HCT116 (cell line): ENCODE measurements at places on chromosomes 1 and 21.

DNA sequence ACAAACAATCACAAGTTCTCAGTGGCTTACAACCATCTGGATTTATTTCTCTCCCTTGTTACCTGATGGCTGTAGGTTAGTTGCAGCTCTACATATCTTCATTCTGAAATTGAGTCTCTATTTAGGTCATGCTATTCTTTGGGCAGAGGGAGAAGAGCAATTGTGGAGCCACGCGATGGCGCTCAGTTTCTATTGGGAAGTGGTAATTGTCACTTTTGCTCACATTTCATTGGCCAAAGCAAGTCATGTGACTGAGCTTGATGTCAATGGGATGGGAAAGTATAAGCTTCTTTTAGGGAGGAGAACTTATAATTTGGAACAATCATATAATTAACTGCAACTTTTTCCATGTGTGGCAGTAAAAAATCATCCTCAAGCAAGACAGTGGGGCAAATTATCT, 166.5 kb downstream of the LMO4 start:
- no peak for DNase-seq

GRCh38 chr1:21670059-21670881, 1.1 kb upstream of the RAP1GAP start:
- DNase-seq = no peak

DNA sequence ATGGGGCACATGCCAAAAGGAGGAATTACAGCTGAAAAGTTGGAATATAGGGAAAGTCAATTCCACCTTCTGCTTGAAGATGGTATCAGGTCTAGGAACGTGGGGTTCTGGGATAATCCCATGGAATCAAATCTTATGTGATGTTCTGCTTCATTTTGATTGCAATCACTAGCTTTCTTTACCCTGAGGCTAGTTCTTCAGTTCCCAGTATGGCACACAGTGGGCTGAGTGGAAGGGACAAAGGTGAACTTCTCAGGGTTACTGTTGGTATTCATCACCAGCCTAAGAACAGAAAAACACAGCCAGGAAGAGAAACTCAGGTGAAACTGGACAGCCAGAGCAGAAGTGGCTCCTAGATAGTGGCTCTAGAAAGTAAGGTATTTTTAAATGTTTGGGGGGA, 117.8 kb downstream of the TNFSF18 start:
- no peak for DNase-seq

DNA sequence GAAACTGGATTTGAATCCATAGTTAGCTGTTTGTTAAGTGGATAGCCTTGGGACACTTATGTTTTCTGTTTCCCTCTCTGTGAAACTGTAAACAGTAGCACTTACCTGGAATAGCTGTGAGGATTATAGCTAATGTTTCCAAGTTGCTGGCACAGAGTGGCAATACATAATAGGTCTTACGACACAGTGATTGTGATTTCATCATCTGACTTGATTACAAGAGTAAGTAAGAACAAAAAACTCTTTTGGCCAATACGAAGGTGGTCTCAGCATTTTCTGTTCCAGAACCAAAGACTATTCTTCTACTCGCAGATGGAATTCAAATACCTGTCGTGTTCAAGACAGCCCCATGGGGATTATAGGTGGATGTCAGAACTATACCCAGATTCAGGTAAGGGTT, 2.1 kb downstream of the C8B start:
- no peak for DNase-seq

DNA sequence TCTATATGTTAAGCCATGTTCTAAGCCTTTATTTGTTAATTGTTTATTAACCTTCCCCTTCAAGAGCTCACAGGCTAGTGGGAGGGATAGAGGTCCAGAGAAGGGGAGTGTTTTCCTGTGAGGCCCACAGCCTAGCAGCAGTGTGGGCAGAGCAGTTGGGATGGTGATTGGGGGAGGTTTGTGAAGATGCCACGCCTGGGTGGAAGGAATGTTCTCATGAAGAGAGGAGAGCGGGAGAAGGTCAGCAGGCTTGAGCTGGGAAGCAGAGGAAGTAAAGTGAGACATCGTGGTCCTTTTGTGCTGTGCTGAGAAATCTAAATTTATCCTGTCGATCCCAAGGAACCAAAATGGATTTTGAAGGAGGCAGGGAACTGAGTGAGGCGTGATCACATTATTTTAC, 42.6 kb downstream of the TRAPPC10 start:
- DNase-seq = no peak

- no peak for DNase-seq
Observed at GRCh38 chr1:201905234-201905890, 16.7 kb downstream of the SHISA4 start.

- DNase-seq = no peak
Observed at GRCh38 chr1:19160831-19161230, 49.2 kb downstream of the UBR4 start.

DNA sequence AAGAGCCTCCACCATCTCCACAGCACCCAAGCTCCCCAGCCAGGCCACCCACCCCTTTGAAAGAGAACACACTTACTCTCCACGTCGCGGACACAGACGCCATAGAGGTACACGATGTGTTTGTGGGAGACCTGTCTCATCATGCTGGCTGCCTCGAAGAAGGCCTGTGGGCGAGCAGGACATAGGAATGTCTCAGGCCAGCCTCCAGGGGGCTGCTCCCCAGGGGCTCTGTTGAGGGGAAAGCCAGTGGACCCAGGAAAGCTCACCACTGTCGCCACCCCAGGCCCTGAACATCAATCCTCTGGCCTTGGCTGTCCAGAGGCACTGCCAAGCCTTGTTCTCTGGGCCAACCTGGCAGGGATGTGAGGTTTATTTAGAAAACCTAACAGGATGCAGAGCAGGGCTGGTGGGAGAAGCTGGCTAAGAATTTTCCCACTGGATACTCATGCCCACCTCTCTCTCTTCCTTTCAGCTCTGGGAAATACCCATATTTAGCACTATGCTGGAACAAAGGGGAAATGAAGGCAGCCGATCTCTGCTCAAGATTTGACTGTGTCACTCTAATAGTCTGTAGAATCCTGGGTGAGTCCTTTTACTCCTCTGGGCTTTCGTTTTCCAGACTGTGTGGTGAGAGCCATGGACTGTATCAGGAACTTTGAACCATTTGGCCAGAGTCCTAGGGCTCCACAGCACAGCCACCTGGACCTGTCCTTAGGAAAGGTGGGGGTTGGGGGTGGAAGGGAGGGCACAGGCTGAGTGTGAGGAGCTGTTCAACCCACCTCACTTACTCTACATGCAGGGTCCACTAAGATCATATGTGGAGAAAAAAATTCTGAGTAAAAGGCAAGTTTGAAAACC, 101.9 kb downstream of the RAVER2 start:
- DNase-seq = no peak

- no peak for DNase-seq
Observed at GRCh38 chr1:25550683-25551310, 7.4 kb downstream of the LDLRAP1 start.

DNA sequence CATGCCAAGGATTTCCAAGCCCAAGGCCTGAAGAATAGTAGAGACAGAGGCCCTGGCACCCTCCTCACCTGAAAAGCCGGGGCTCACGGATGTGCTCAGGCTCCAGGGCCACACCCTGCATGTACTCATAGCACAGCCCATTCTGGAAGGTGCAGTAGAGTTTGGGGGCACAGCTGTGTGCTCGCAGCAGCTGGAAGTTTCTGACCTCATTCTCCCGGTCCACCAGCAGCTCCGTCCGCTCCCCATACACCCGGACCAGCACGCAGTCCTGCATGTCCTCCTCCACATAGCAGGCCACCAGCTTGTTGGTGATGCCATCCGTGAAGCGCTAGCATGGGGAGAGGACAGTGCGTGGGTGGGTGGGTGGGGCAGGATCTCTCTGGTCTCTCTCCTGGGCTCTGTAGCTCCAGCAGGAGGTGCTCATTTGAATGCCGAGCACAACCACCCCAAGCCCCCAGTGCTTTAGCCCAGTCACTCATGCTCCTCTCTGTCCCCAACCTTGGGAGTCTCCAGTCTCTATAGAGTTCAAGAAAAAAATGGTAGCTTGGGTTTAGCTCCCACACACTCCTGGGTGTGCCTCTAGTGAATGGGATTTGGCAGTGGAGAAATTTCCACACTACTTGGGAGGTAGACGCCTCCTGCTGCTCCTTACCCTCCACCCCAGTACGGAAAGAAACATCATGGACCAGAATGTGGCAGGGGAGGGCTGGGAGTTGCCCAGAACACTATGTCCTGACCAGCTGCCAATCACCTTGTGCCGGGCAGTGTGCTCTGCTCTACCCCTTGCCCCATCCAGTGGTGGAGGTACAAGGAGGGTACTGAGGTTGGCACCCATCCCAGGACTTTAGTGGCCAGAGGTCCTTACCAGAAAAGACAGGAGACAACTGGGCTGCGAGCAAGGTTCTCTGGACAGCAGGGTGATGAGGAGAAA, 1.9 kb downstream of the ETNK2 start:
- DNase-seq = no peak

GRCh38 chr1:70487910-70488665, 77.0 kb downstream of the CTH start:
- DNase-seq = peak; percentile 46

- DNase-seq = no peak
Observed at GRCh38 chr1:112402682-112403643, 6.9 kb downstream of the CTTNBP2NL start.

DNA sequence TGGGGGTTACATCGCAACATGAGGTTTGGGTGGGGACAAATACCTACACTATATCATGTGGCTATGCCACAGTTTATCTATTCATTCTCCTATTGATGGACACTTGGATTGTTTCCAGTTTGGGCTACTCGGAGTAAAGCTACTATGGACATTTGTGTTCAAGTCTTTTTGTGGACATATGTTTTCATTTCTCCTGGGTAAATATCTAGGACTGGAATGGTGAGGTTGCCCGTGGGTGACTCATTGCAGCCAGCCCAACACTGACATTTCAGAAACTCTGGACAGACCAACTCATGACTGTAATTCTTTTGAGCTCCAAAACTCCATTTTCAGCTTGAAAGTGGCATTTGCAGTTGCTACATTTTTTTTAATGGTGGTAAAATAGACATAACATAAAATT, 82.7 kb downstream of the KAZN start:
- no peak for DNase-seq

DNA sequence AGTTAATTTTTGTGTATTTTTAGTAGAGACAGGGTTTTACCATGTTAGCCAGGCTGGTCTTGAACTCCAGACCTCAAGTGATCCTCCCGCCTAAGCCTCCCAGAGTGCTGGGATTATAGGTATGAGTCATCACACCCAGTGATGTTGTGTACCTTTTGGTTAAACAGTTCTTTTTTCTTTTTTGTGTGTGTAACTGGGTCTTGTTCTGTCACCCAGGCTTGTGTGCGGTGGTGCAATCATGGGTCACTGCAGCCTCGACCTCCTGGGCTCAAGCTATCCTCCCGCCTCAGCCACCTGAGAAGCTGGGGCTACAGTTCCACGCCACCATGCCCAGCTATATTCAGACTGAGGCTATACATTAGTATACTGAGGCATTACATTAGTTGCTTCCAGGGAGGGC, 37.8 kb downstream of the GABPB2 start:
- DNase-seq = no peak

GRCh38 chr21:26840912-26841311, 4.3 kb downstream of the ADAMTS1 start:
- DNase-seq = no peak

DNA sequence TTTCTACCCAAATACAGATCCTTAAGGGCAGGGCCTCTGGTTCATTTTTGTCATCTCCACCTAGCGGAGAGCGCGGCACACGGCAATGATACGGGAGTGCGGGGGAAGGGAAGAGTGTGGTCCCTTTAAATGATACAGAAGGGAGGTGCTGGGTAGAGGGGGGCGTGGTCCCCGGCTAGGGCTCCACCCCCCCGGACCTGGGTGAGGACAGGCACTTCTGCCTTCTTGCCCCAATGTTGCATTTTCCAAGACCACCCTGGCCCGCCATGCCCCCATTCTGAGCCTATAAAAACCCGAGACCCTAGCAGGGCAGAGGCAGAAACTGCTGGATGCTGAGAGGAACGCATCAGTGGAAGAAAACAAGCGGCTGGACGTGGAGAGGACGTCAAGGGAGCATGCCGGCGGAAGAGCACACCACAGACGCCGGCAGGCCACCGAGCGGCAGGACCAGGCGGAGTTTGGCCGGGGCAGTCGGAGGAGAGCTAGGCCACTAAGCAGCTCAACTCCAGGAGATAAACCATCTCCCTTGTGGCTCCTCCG, 30.0 kb downstream of the LRRC3 start:
- peak; percentile 46 for DNase-seq

DNA sequence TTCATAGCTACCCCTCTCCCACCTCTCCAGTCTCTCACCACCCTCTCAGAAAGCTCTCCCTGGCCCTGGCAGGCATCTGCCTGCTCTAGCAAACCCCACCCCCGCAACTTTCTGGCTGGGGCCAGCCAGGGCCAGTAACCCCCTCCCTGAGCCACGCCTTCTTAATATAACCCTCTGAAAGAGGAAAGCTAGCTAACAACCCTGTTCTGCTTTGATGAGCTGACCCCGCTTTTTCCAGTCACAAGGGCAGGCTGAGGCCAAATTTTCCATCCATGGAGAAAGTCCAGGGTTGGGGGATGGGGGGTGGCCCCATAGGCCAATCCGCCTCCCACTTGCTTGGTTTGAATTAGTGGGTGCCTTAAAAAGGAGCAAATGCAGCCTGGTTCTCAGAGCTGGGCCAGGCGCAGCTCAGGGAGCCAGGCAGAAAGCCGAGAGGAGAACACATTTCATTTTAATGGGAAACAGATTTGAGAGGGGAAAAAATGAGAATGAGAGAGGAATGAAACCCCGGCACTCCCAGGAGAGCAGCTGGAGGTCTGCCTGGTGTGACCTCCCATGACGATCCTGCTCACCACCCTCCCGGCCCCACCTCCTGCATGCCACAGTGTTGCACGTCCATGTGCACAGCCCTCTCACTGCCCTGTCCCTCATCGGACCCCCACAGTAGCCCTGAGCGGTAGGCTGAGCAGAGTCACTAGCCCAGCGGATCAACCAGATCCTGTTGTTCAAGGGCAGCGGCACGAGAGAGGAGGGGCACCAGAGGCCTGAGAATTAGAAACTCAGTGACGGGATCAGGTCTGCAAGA, 62.3 kb downstream of the OPTC start:
- no peak for DNase-seq

DNA sequence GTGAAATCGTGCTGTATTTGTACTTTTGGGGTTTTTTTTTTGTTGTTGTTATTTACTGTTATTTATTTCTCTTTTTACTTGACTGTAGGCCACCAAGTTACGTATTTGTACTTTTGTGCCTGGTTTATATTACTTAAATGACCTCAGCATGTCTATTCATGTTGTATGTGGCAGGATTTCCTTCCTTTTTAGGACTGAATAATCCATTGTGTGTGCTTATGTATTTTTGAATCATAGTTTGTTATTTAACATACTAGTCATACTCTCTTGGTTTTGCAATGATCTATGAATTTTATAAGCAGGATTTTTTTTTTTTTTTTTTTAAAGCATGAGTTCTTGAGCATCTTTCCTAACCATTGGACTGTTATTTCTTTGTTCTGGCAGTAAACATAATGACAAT, 51.2 kb downstream of the RNF2 start:
- no peak for DNase-seq
